T47D (cell line): ENCODE measurements at places on chromosomes 13 and 19.

DNA sequence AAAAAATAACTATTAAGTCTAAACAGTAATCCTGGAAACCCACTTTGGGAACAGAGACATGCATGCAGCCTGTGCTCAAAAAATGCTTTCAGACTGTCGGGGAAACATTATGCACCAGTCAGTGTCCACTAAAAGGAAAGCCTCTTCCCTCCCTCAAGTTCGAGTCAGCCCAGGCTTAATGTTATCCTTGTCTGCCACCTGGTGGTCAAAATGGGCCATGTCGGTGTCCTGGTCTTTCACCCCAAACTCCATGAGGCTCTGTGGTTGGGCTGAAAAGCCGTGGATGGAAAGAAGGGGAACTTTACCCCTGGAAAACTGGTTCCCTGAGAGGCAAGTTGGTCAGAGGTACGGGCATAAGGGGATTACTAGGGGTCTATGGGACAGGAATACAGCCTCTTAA is 88.4 kb upstream of the ZNF492 start:
- peak; percentile 66 for DNase-seq

DNA sequence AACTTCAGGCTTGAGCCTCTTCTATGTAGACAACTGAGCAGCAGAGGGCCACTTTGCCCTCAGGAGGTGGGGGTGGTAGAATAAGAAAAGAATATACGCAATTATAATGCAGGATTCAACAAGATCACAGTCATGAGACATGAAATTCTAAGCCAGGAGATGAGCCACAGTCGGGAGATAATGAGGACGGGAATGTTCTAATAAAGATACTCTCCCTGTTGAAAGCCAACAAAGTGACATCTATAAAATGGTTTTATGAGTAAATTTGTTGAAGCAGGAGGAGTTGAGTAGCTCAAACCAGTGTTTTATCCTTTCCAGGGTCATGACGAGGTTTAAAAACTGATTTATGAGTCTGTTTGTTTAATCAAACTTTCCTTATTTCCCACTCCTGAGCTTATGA is 152.0 kb upstream of the SERP2 start:
- no peak for DNase-seq

DNA sequence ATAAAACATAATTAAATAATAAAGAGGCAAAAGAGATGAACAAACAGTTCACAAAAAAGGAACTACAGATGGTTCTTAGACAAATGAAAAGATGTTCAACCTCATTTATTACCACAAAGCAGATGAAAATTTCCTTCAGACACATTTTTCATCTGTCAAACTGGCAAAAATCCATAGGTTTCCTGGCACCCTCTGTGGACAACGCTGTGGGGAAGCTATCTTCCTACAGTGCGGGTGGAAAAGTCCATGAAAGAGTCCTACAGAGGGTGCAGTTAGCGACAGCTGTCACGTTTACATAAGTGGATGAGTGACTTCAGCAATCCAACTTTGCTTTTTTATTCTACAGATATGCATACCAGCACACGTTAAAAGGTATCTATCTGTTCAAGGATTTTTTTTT is 30.3 kb upstream of the PDCD5 start:
- no peak for DNase-seq

- DNase-seq = no peak
These were observed 103.9 kb upstream of the UBL3 start for GRCh38 chr13:29954082-29955028.

GRCh38 chr19:38597075-38597474 is 20.7 kb downstream of the MAP4K1 start:
- DNase-seq = peak; percentile 25

GRCh38 chr19:31319465-31319864 is 29.8 kb downstream of the TSHZ3 start:
- no peak for DNase-seq

DNA sequence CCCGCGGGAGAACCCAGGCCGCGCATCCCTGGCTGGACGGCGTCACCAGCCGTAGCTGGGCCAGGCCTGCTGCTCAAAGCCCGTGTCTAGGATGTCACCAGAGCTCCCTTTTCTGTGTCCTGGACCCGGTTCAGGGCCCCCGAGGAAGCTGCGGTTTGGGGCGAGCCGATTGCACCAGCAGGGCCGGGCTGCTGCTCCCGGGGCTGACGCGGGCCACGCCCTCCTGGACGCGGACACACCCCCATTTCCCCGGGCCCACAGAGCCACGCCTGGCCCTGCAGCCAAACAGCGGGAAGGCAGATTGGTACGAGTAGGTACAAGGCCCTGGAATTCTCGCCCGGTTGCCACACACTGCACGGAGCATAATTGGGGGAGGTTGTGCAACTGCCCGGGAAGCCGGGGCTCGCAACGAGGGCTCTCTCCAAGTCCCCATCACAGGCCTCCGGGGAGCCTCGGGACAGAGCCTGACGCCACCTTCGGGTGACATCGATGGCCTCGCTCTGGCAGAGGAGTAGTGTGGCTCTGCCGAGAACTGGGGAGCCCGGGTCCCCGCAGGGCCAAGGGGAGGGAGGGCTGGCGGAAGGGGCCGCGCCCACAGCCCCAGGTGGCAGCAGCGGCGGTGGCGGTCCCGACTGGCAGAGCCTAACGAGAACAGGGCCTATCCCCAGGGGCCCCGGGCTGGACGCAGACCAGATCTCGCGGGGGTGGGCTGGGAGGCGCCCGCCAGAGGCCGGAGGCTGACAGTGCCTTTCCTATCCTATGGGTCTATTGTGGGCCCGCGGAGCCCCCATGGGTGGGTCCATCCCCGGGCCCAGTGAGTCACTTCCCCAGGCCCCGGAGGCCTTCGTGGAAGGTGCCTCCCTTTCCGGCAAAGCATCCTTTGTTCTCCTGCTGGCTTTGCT is 23.5 kb downstream of the KCTD15 start:
- peak; percentile 79 for DNase-seq
